ENCODE measurements at places on chromosomes 2 and 18. TPM values are rescaled to one million over a fixed set of nuclear protein-coding genes. Genes with fewer than 3 reads are reported as not detected.

Gene RAB17
- total RNA-seq = not detected

Gene PLCD4
- 2.5 TPM for total RNA-seq

Gene MATN3
- total RNA-seq = 2.4 TPM

Gene TUBB6
- total RNA-seq = 425 TPM

DNA sequence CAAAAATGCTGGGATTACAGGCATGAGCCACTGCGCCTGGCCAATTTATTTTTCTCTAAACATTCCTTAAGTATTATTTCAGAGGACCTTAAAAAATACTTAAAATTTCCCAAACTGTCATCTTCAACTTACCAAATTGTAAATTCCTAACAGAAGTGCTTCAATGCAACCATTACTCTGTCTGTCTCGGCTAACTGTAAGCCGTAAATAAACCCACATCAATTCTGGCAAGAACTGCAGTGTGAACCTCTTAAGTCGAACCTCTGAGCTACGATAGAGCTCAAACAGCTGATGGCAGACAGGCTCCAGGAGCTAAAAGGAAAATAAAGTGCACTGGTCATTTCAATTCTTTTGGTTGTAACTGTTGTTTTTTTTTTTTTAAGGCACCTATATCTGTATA lies 53.4 kb upstream of the ORC2 start:
- no peaks in the 10 kb centered on the region for H3K27me3 ChIP-seq
- H3K4me3 ChIP-seq = no peak overlapping the region
- no peak overlapping the region for H3K27ac ChIP-seq
- H3K4me1 ChIP-seq = no peaks in the 10 kb centered on the region
- H3K36me3 ChIP-seq = peaks cover 10% of the 10 kb centered on the region

DNA sequence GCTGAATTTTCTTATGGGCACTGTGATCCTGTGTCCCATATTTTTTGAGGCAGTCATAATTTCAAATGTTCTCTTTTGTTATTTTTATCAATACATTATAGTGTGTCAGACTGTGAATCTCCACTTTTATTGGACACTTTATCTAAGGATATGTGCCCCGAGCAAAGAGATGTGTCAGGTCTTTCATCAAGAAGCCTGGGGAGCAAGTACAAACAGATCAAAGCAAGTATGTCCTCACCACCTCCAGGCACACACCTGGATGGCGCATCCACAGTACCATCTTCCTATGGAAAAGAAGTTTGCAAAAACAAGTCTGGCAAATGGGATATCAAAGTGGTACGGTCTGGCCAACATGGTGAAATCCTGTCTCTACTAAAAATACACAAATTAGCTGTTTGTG lies 81.0 kb upstream of the ZNF236 start:
- peaks cover 10% of the 10 kb centered on the region for H3K4me1 ChIP-seq
- no peak overlapping the region for H3K4me3 ChIP-seq
- H3K27me3 ChIP-seq = no peaks in the 10 kb centered on the region
- H3K36me3 ChIP-seq = no peaks in the 10 kb centered on the region
- DNase-seq = no peak
- no peak overlapping the region for H3K27ac ChIP-seq

GRCh38 chr2:74887960-74888700 lies 54.2 kb downstream of the HK2 start:
- no peaks in the 10 kb centered on the region for H3K27me3 ChIP-seq
- peaks cover 57% of the 10 kb centered on the region for H3K36me3 ChIP-seq
- DNase-seq = no peak
- no peak overlapping the region for H3K4me3 ChIP-seq
- peak overlapping the region; percentile 96 for H3K27ac ChIP-seq
- peaks cover 40% of the 10 kb centered on the region for H3K4me1 ChIP-seq

- H3K27ac ChIP-seq = no peak overlapping the region
- no peak for DNase-seq
- H3K27me3 ChIP-seq = no peaks in the 10 kb centered on the region
- H3K4me1 ChIP-seq = no peaks in the 10 kb centered on the region
Measured at GRCh38 chr2:8552293-8552801, 129.5 kb upstream of the ID2 start.

- H3K4me1 ChIP-seq = no peaks in the 10 kb centered on the region
- H3K27me3 ChIP-seq = no peaks in the 10 kb centered on the region
- DNase-seq = no peak
- no peaks in the 10 kb centered on the region for H3K36me3 ChIP-seq
- H3K4me3 ChIP-seq = no peak overlapping the region
- no peak overlapping the region for H3K27ac ChIP-seq
Measured at GRCh38 chr2:229371086-229371485, 100.0 kb upstream of the PID1 start.

All from osteoblast (primary cell).